ENCODE measurements at places on chromosomes 7 and 10. TPM values are rescaled to one million over a fixed set of nuclear protein-coding genes. Genes with fewer than 3 reads are reported as not detected.

SAP25 gene
- 0.80 TPM for total RNA-seq

HECW1 gene
- total RNA-seq, result 13.5 TPM

CHRM2 gene
- not detected for total RNA-seq

PKD2L1 gene
- total RNA-seq, result 0.06 TPM

PLEKHA1 gene
- total RNA-seq, result 14.0 TPM

ADO gene
- 22.7 TPM for total RNA-seq

RELN gene
- not detected for total RNA-seq

CACNB2 gene
- total RNA-seq, result not detected

DDIT4 gene
- total RNA-seq, result 193 TPM

ZNF282 gene
- total RNA-seq, result 23.6 TPM

HMX3 gene
- not detected for total RNA-seq

TACC2 gene
- 86.3 TPM for total RNA-seq

PLXDC2 gene
- not detected for total RNA-seq

HOXA13 gene
- 2.6 TPM for total RNA-seq

MKX gene
- total RNA-seq, result not detected

TET1 gene
- 0.58 TPM for total RNA-seq

ANAPC16 gene
- 82.6 TPM for total RNA-seq

KEL gene
- total RNA-seq, result 0.05 TPM

TMEM176B gene
- not detected for total RNA-seq

SPDYE2 gene
- not detected for total RNA-seq

STEAP1B gene
- total RNA-seq, result not detected

SH2D4B gene
- total RNA-seq, result not detected

ZNF33A gene
- 7.8 TPM for total RNA-seq

GPR26 gene
- not detected for total RNA-seq

SRRM3 gene
- total RNA-seq, result 8.7 TPM

TAS2R60 gene
- total RNA-seq, result not detected

CPXM2 gene
- total RNA-seq, result not detected

FGFBP3 gene
- total RNA-seq, result 2.4 TPM

ENO4 gene
- total RNA-seq, result 0.59 TPM

All from A549 treated with ZK216348 at 1 μM for 4 hours (cell line).